ENCODE measurements at places on chromosomes 11 and 22.

DNA sequence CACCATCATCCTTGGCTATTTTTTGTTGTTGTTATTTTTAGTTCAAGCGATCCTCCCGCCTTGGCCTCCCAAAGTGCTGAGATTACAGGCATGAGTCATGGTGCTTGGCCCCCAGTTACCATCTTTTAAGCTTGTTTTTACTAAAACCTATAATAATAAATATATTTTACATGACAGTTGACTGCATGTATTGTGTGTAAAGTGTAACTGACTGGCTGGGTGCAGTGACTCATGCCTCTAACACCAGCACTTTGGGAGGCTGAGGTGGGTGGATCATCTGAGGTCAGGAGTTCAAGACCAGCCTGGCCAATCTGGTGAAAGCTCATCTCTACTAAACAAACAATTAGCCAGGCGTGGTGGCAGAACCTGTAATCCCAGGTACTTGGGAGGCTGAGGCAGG is 386.2 kb downstream of the TENM4 start:
- no peak for DNase-seq

- DNase-seq, result no peak
Measured at GRCh38 chr11:22193348-22194051, 615 bp downstream of the ANO5 start.

- DNase-seq, result no peak
Measured at GRCh38 chr22:46481386-46481785, 56.0 kb downstream of the CELSR1 start.

DNA sequence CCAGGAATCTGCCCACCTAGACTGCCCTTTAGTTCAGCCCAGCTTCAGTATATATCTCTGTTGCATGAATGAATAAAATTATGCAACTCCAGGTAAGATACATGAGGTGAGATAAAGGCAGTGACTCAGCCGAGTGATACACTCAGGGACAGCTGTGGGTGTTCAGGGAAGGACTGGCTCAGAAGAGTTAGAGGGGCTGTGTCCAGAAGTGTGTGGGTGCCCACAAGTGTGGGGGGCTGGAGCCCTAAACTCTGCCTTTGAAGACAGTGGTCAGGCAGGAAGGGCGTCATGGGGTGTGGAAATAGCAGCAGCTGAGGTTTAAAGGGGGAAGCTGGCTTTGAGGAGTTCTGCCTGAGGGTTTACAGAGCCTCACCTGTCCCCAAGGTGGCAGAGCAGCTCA is 8.3 kb downstream of the FTH1 start:
- no peak for DNase-seq

GRCh38 chr22:42282943-42283277 is 12.5 kb upstream of the TCF20 start:
- no peak for DNase-seq

DNA sequence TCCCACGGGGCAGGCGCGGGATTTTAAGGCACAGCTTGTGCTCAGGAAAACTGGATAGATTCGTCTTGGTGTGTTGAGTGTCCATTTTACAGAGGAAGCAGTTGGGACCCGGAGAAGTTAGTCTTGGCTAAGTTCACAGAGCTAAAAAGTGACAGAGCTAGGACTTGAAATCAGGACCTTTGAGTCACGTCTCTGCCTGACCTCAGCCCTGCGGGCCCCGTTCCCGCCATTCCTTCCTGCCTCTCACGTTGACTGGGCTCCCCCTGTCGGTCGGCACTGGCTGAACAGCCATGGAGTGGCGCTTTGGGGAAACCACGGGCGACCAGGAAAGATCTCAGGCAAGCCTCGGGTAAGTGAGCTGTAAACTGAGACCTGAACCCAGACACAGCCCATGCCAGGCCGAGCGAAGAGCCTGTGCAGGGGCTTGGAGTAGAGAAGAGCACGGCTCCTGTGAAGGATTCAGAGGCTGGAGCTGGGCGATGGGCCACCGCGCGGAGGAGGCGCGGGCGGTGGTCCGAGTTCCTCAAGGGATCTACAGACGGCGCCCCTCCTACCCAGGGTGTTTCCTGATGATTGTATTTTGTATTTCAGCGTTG is 54.1 kb downstream of the WNT11 start:
- no peak for DNase-seq

Data from HFF-Myc (cell line).